Left ventricle myocardium superior (tissue), 1 donor: ENCODE measurements at places on chromosomes 3 and 15.

DNA sequence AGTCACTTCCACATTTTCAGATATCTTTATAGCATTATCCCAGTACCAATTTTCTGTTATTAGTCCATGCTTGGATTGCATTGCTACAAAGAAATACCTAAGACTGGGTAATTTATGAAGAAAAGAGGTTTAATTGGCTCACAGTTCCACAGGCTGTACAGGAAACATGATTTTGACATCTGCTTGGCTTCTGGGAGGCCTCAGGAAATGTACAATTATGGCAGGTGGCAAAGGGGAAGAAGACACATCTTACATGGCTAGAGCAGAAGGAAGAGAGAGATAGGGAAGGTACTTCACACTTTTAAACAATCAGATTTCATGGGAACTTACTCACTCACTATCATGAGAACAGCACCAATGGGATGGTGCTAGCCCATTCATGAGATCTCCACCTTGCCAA, 172.3 kb upstream of the GPR149 start:
- no peak for DNase-seq

DNA sequence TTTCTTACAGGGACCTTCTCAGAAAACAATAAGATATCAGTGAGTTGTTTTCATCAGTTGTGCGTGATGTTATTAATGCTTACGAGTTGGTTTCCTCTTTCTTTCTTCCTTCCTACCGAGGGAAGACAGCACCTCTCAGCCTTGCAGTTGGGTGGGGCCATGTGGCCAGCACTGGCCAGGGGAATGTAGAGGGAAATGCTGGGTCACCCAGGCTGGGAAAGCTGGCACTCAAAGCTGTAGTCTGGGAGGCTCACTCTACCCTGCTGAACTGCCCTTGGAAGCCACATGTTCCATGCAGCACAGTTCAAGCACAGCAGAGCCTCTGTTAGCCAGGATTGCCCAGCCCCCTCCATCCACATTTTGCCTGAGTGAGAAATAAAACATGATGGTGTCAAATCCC, 10.1 kb upstream of the CHCHD6 start:
- no peak for DNase-seq

DNA sequence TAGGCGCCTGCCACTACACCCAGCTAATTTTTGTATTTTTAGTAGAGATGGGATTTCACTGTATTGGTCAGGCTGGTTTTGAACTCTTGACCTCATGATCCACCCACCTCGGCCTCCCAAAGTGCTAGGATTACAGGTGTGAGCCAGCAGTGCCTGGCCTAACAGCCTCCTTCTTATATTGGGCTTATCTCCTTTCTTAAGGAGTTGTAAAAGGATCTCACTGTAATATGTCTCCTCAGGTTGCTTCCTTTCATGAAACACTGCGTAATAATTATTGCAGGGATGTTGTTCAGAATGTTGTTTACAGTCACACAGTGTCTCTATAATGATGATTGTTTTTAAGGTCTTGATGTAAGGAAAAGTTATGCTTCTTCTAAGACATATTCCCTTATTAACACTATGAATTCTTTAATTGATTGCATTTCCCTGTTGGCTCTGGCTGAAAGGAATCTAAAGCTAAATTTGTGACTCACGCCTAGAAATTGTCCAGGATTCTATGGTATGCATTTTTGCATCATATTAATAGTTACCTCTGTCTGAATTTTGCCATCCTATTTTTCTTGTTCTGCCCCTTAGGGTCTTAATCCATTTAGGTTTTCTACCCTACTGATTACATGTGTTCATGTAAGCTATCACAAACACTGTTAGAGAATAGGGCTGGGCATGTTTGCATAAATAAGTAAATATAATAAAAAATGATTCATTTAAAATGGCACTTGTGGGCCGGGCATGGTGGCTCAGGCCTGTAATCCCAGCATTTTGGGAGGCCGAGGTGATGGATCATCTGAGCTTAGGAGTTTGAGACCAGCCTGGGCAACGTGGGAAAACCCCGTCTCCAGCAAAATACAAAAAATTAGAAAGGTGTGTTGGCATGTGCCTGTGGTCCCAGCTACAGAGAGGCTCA, 24.5 kb upstream of the RNF111 start:
- DNase-seq, result no peak

GRCh38 chr3:56970461-56970879, 90.0 kb upstream of the SPATA12 start:
- no peak for DNase-seq

DNA sequence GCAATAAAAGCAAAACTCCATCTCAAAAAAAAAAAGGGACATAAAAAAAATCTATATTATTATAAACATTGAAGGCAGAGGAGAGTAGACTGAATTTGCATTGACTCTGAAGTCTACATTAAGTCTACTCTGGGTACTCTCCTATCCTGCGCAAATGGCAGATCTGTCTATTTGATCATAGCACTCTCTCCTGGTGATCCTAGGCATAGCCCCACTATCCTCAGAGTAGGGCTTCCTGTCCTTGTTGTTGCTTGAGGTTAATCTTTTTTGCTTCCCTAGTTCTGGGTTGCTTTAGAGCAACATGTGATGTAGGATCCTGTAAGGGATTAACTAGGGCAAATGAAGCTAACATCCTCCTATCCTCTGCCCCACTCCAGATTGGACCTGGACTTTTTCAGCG, 82.1 kb upstream of the LRRFIP2 start:
- DNase-seq, result no peak

- DNase-seq, result no peak
Observed at GRCh38 chr15:81363718-81364500, 10.1 kb downstream of the TMC3 start.

- no peak for DNase-seq
Observed at GRCh38 chr15:63517202-63517601, 12.8 kb downstream of the USP3 start.

- no peak for DNase-seq
Observed at GRCh38 chr15:81060907-81061306, 60.2 kb downstream of the TLNRD1 start.
